ENCODE measurements at places on chromosomes 12 and 14.

DNA sequence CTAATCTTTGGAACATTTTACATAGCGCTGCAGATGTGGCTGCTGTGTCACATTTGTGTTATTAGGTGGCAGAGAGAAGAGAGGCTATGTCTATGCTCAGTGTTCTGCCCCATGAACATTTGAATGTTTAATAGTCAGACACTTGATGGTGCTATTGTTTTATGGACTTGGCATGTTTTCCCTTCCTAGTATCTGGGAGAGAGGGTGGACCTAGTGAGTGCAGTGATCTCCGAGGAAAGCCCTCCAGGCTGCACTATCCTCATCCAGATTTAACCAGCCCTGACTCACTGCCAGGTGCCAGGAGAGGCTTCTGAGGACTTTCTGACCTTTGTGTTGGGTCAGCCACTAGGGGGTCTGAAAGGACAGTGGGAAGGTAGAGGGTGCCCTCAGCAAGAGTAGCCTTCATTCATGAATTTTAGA lies 24.3 kb downstream of the ZFC3H1 start:
- DNase-seq = no peak

DNA sequence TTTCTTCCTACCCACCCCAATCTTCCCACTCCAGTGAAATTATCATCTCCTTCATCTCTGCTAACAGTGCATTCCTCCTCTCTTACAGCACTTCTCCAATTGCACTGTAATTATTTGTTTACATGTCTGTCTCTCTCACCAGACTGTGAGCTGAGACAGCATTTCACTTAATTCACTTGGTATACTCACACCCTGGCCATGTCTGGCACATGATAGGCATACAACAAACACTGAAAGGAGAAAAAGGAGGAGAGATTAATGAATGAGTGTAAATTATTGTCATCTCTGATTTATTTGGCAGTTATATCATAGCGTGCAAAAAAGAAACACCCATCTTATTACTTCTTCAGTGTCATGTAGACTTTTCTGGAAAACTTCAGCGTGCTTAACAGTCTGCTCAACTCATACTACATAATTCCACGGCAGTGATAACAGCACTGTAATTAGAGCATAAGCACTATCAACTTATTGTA lies 452.3 kb downstream of the ADAMTS20 start:
- no peak for DNase-seq

DNA sequence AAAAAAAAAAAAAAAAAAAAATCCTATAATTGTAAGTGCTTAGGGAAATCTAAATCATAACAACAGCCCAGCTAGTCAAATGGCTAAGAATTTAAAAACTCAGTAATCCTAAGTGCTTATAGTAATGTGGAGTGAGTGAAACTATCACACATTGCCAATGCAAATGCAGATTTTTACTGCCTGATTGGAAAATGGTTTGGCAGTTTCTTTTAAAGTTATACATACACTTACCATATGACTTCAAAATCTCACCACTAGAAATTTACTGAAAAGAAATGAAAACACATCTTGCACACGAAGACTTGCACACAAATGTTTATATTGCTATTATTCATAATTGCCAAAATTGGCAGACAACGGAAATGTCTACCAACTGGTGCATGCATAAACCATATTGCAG lies 51.3 kb upstream of the STXBP6 start:
- no peak for DNase-seq

DNA sequence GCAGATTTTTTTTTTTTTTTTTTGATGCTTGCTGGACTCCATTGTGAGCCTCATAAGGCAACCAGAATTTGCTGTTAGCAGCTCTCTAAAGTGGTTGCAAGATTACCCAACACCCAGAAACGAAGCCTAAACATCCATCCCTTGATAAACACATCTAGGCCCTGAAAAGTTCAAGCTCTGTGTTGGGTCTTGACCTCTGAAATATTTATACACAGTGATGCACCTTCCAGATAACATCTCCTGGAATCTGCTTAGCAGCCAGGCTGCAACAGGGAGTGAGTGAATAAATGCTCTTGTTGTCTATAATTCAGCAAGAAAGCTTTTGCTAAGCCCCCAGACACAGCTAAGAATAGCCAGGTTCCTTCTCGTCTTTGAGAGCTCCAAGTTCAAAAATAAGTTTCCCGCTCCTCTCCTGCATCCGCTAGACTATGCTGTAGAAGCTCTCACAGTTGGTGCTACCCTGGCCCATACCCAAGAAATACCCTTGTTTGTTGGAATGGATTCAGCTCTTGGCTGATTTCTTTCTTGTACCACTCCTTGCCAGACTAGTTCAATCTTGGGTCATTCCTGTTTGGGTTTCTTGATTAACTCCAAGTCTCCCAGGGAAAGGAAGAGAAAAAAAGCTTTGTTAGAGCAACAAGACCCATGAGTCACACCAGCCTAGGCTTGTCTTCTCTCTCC lies 610.6 kb upstream of the TBX3 start:
- DNase-seq = no peak

- DNase-seq = no peak
Measured at GRCh38 chr14:59564366-59564765, 12.2 kb downstream of the CCDC175 start.

GRCh38 chr14:22400655-22401259 lies 188.3 kb downstream of the DAD1 start:
- DNase-seq = no peak

GRCh38 chr14:104424406-104425072 lies 155.0 kb upstream of the C14orf180 start:
- no peak for DNase-seq

GRCh38 chr12:96014943-96015599 lies 18.9 kb upstream of the HAL start:
- no peak for DNase-seq

GRCh38 chr12:2439332-2440100 lies 355.3 kb upstream of the FKBP4 start:
- DNase-seq = peak; percentile 94

DNA sequence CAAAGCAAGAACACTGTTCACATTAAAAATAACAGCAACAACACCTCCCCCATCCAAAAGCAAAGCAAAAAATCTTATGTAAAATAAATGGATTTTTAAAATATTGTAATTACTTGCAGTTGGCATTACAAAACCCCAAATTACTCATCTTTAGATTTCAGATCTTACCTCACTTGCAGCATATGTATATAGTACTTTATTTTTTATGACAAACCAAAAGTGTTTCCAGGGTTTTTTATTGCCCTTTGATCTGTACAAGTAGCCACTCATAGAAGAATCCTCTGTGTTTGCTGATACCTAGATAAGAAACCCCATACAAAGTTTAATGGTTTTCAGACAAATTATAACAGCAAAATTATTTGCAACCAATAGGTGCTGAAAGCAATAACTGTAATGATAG lies 12.2 kb upstream of the NR2C1 start:
- no peak for DNase-seq

DNA sequence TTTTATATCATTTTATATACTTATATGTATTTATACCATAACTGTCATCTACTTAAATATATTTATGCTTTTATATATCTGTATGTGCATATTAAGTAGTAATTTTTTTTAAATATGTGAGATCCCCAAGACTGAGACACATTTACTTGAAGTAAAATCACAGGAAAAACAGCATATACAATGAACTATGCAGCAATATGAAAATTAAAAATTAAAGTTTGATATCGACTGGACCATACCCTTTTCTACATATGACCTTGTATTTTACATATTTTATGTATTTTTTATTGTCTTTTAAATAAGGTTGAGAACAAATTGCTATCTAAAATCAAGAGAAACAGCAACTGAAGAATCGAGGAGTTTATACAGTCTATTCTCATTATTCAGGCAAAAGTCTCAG lies 50.0 kb downstream of the TSPAN19 start:
- DNase-seq = no peak

GRCh38 chr14:102900631-102901571 lies 21.6 kb upstream of the AMN start:
- no peak for DNase-seq

DNA sequence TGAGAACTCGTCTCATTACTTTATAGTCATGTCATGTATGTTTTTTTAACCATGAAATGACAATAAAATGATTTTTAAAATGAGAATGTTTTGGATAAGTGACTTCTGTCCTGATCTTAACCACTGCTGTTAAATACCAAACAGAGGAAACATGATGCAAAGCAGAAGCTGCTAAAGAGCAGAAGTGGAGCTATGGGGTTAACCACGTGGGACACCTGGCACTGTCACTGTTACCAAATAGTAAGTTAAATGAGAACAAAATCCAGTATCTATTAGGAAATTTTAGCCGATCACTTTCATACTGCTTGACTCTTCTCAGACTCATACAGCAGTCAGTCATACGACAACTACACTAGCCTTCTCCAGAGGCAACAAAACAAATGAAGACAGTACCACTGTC lies 82.4 kb downstream of the SCAF11 start:
- DNase-seq = no peak

DNA sequence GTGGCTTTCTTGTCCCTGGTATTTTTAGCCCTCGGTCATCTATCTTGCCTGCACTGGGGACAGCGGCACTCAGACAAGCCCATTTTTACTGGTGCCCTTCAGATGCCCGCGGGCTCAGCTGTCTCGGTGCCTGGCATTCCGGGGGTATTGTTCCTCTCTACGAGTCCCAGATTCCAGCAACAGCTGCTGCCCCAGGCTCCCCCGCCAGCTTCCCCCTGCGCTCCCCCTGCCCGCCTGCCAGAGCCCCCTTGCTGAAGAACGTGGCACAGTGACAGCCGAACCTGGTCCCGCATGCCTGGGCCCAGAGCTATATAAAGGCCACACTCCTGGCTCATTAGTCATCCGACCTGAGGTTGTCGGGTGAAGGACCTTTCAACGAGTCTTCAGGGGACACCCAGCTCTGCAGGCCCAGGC lies 10.9 kb upstream of the MYL2 start:
- DNase-seq = no peak

DNA sequence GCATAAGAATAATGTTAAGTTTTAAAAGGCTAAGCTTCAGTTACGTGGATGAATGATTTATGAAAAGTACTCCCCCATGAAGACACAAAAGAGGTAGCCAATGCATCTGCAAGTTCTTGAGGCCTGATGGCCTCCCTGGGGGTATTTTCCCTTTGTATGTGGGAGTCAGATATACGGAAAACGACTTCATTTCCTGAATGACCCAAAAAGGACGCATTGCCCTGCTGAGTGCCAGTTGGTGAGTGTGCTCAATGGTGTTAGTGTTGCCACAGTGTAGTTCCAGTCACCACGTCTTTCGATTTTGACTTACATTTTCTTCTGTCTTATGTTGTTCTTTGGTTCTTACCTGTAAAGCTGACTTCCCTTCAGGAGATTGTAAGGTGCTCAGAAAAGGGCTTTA lies 8.0 kb downstream of the ETV6 start:
- no peak for DNase-seq

DNA sequence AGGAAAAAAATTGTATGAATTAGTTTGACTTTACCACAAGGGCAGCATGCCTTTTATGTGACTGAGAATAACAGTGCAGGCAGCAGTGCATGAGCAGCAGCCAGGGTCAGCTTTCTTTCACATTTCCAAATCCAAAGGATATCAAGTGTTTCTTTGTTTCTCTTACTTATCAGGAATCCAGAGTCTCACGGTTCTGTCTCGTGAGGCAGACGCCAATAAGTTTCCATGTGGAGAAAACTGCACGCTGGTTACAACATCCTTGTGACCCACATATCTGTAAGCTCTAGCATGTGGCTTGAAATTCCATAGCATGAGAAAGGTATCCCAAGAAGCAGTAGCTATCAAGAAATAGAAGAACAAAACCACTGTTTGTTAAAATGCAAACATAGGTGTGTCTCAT lies 27.6 kb downstream of the GALNT4 start:
- no peak for DNase-seq

DNA sequence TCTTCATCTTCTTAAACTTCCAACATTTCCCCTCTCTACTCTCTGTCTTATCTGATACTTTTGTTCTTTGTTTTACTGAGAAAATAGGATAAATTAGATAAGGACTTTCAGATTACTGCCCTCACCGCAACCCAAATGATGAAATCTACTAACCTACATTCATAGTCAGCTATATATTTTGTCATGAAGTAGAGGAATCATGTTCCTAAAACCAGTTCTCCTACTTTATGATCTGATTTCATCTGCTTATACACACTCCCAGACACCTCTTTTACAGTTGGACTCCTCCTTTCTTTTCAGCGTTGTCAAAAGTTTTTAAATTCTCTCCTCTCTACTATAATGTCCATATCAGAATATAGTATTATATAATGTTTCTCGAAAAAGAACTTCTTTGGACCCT lies 29.7 kb downstream of the MGAT4C start:
- DNase-seq = no peak

GRCh38 chr12:107464644-107465043 lies 221.0 kb upstream of the PWP1 start:
- no peak for DNase-seq

- no peak for DNase-seq
Measured at GRCh38 chr14:96581026-96581425, 78.8 kb downstream of the PAPOLA start.

GRCh38 chr14:58898655-58899316 lies 261.0 kb downstream of the DACT1 start:
- DNase-seq = peak; percentile 28

DNA sequence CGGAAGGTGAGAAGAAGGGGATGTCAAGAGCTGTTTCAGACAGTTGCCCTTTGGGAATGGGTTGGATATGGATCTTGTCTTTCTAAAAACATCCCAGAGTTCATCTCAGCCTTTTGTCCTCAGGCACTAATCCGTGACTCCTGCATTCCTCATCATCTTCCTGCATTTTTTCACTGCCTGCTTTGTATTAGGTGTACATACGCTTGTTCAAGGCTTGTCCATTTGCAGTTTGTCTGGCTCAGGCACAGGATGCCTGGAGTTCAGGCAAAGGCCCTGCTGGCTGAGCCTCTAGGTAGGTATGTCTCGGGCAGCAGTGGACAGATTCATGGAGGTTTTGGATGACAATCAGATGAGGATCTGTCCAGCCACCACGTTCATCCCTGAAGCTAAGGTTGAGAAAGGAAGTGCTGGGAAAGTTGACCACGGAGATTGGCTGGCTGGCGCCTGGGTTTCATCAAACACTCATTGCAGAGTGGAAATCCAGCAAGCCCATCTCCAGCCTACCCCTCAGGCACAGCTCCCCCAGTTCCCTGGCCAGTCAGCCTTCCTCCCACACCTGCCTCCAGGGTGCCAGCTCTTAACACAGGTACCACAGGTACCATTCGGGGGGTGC lies 12.4 kb upstream of the TMEM106C start:
- no peak for DNase-seq

DNA sequence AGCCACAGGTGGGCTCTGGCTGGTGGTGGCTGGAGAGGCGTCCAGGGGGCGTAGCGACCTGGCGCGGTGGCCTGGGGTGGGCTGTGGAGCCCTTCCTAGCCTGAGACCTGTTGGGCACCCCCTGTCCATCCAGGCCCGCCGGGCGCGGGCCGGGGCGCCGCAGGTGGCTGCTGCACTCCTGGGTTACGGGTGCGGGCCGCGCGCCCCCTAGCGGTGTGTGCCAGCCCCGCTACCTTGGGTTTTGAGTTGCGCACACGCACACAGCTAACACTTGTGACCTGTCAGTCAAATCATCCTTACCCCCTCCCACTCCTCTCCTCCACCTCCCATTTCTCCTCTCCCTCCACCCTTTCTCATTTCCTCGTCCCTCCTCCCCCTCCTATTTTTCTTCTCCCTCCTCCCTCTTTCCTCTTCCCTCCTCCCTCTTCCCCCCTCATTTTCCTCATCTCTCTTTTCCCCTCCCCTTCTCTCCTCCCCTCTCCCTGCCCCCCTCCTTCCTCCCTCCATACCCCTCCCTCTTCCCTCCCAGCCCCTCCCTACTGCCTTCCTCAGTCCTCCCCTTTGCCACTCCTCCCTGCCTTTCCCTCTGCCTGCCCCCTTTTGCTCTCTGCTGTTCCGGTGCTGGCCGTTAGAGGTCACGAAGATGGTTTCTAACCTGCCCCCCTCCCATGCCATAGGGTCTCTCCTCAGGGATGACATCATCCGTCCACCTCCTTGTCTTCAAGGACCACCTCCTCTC lies 2.3 kb downstream of the MEG3 start:
- DNase-seq = no peak

All from COLO829 (cell line).